Regular cardiac myocyte (primary cell): ENCODE measurements at places on chromosomes 5 and 9. TPM values are rescaled to one million over a fixed set of nuclear protein-coding genes. Genes with fewer than 3 reads are reported as not detected.

Gene IL3
- total RNA-seq, result not detected in 2 replicates

Gene IFNB1
- total RNA-seq, result not detected in 2 replicates

Gene SLC34A1
- total RNA-seq, result not detected in 2 replicates

Gene INSL4
- not detected in 2 replicates for total RNA-seq

Gene CTSV
- under 0.01 and 0.38 TPM in 2 replicates for total RNA-seq

Gene OMD
- not detected in 2 replicates for total RNA-seq

Gene KIF27
- total RNA-seq, result 2.5 and 4.5 TPM in 2 replicates

Gene NPR3
- total RNA-seq, result 91.6 and 102 TPM in 2 replicates

Gene SLC6A18
- total RNA-seq, result not detected in 2 replicates

Gene CORO2A
- 0.56 and 0.58 TPM in 2 replicates for total RNA-seq

Gene LEAP2
- total RNA-seq, result under 0.01 and 0.28 TPM in 2 replicates

Gene SV2C
- total RNA-seq, result under 0.01 TPM in 1 of 2 replicates, not detected in the other

Gene OBP2B
- total RNA-seq, result not detected in 2 replicates

Gene GLRA1
- total RNA-seq, result not detected in 2 replicates

Gene OCLN
- 1.3 and 2.3 TPM in 2 replicates for total RNA-seq

Gene CCDC112
- 6.1 and 7.3 TPM in 2 replicates for total RNA-seq

Gene LCN6
- total RNA-seq, result not detected in 2 replicates

Gene SPINK4
- total RNA-seq, result not detected in 2 replicates

Gene WHRN
- 0.19 and 0.56 TPM in 2 replicates for total RNA-seq

Gene SPATA31E1
- total RNA-seq, result not detected in 2 replicates

Gene AHRR
- 19.4 and 26.5 TPM in 2 replicates for total RNA-seq

Gene DOCK2
- total RNA-seq, result 2.3 and 3.4 TPM in 2 replicates

Gene MZB1
- not detected in 2 replicates for total RNA-seq

Gene RLN2
- total RNA-seq, result not detected in 2 replicates

Gene PCDH12
- total RNA-seq, result 0.56 and 0.77 TPM in 2 replicates

Gene RGS7BP
- total RNA-seq, result 0.19 and 0.85 TPM in 2 replicates

Gene MELK
- total RNA-seq, result 7.0 and 40.8 TPM in 2 replicates

Gene PCA3
- total RNA-seq, result under 0.01 TPM in 1 of 2 replicates, not detected in the other

Gene GMCL2
- not detected in 2 replicates for total RNA-seq

Gene IL13
- total RNA-seq, result not detected in 2 replicates

Gene SELENOP
- total RNA-seq, result 4.8 and 37.2 TPM in 2 replicates

Gene CBY3
- not detected in 2 replicates for total RNA-seq

Gene MARCHF11
- not detected in 2 replicates for total RNA-seq

Gene TNPO1
- total RNA-seq, result 364 and 383 TPM in 2 replicates

Gene TMEM171
- 5.6 and 9.0 TPM in 2 replicates for total RNA-seq

Gene ZNF883
- 1.9 and 6.2 TPM in 2 replicates for total RNA-seq

Gene ABL1
- 66.5 and 76.1 TPM in 2 replicates for total RNA-seq

Gene CTNND2
- total RNA-seq, result not detected in 2 replicates

Gene DPM2
- total RNA-seq, result 7.9 and 10.0 TPM in 2 replicates

Gene CDK7
- 74.1 and 75.7 TPM in 2 replicates for total RNA-seq

Gene ACOT12
- total RNA-seq, result under 0.01 TPM in 2 replicates

Gene SLC45A2
- 0.28 TPM in 1 of 2 replicates, not detected in the other for total RNA-seq

Gene NXNL2
- total RNA-seq, result 0.38 and 2.5 TPM in 2 replicates
